Neural crest cell (in vitro differentiated cells): ENCODE measurements at places on chromosomes 4 and X. TPM values are rescaled to one million over a fixed set of nuclear protein-coding genes. Genes with fewer than 3 reads are reported as not detected.

OTUD6A gene
- total RNA-seq, result not detected in 2 replicates

EREG gene
- total RNA-seq, result not detected in 2 replicates

PRDM5 gene
- 18.1 and 21.9 TPM in 2 replicates for total RNA-seq

SLC25A53 gene
- 6.2 and 6.8 TPM in 2 replicates for total RNA-seq

SLC2A9 gene
- 0.26 TPM in 1 of 2 replicates, not detected in the other for total RNA-seq

DNA sequence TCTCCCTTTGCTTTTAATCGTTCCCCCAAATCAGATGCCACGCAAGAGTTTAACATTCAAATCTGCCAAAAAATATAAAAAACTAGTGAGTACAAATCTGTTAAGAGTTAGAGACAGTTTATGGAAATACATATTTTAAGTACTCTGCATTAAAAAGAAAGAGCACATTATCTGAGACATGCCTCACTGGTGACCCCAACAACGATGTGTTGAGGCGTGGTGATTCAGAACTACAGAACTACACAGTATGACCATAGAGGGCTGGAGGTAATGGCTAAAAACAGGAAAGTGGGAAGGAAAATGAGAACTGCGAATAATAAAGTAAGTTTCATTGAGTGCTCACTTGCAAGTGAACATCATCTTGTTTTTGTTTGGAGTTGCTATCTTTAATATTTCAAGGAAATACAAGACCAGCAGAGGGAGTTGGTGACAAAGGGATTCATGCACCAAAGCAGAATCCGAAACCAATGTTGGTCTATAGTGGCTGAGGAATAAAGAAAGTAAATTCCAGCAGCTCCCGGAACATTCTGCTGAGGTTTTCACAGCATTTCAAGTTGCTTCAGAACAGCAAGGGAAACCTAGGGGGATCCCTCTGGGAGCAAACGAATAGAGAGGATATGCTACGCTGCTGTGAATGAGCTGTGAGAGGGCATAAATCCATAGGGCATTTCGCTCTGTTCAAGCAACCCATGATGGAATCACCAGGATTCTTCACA, 92.2 kb downstream of the DCHS2 start:
- H3K36me3 ChIP-seq, result no peaks in the 10 kb centered on the region
- H3K27ac ChIP-seq, result no peak overlapping the region
- no peak overlapping the region for H3K4me3 ChIP-seq
- DNase-seq, result no peak
- H3K27me3 ChIP-seq, result peaks cover 12% of the 10 kb centered on the region

DNA sequence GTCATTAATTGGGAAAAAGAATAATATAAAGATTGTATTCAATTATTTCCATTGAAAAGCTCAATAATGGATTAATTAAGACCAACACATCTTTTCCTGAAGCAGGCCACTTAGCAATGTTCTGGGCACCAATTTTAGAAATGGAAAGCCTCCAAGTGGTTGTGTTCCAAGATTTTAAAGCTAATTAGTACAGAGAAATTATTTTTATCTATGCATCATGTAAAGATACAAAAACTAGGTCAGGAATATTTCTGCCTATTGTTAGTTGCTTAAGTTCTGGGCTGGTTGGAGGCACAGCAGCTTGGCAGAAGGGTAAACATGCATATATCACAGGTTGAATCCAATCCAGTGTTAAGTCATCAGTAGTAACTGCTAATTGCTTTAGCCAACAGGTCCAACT, 101.9 kb downstream of the RASL11B start:
- no peak overlapping the region for H3K4me3 ChIP-seq
- DNase-seq, result no peak
- no peak overlapping the region for H3K27ac ChIP-seq
- peaks cover 7% of the 10 kb centered on the region for H3K4me1 ChIP-seq
- no peaks in the 10 kb centered on the region for H3K36me3 ChIP-seq

DNA sequence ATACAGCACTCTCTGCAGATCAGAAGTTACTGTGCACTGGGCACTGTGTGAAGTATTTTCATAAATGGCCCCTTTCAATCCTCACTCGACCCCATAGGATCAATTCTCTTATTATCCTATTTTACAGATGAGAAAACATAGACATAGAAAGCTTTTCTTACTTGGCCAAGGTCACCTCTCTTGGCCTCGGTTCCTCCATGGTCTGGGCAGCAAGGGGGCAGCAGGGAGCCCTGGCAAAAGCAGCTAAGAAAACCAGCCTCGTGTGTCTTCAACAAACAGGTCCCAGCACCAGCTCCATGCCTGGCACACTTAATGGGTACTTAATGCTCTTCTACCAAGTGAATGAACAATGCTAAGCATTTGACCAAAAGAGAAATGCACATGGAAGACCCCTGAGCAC, 34.4 kb downstream of the BST1 start:
- no peak overlapping the region for H3K4me3 ChIP-seq
- no peaks in the 10 kb centered on the region for H3K4me1 ChIP-seq
- H3K27me3 ChIP-seq, result no peaks in the 10 kb centered on the region
- no peak overlapping the region for H3K27ac ChIP-seq

- H3K4me3 ChIP-seq, result no peak overlapping the region
- H3K27ac ChIP-seq, result no peak overlapping the region
- no peak for DNase-seq
- H3K27me3 ChIP-seq, result peaks cover 12% of the 10 kb centered on the region
Measured at GRCh38 chrX:153434801-153435200, 11.1 kb downstream of the TREX2 start.

GRCh38 chr4:1883583-1883982, 12.4 kb downstream of the NSD2 start:
- no peaks in the 10 kb centered on the region for H3K27me3 ChIP-seq
- no peak overlapping the region for H3K27ac ChIP-seq
- no peak for DNase-seq
- peaks cover 55% of the 10 kb centered on the region for H3K4me1 ChIP-seq

DNA sequence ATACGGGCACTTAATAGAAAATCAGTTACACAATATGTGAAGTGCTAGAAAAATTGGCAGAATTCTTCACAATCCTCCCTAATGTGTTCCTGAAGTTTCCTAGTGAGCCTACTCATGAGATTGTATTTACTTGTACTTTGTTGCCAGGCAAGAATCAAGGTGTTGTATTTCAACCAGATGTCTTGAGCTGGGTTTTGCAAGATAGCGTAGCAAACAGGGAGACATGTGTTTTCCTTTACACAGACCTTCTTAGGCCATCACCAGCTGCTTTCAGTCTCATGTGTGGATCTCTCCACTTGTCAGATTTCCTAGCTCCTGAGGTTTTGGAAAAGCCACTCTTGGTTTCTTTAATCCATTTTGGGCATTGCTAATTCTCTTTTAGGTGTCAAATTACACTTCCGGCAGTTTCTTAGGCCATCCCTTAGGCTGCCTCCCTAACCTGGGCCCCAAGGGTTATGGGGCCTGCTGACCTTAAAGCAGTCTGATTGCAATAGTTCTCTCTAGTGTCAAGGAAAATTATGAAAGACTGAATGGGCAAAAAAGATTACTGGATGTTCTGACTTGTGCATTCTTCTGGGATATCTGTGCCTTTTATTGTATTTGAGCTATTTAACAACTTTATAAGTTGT, 12.2 kb upstream of the EDA start:
- H3K4me3 ChIP-seq, result no peak overlapping the region
- H3K27me3 ChIP-seq, result no peaks in the 10 kb centered on the region
- H3K27ac ChIP-seq, result no peak overlapping the region
- no peaks in the 10 kb centered on the region for H3K36me3 ChIP-seq
- no peak for DNase-seq

- no peaks in the 10 kb centered on the region for H3K27me3 ChIP-seq
- no peak overlapping the region for H3K27ac ChIP-seq
- H3K4me3 ChIP-seq, result no peak overlapping the region
- H3K36me3 ChIP-seq, result no peaks in the 10 kb centered on the region
- peaks cover 7% of the 10 kb centered on the region for H3K4me1 ChIP-seq
- no peak for DNase-seq
Measured at GRCh38 chr4:175435381-175435783, 376.7 kb downstream of the GPM6A start.

DNA sequence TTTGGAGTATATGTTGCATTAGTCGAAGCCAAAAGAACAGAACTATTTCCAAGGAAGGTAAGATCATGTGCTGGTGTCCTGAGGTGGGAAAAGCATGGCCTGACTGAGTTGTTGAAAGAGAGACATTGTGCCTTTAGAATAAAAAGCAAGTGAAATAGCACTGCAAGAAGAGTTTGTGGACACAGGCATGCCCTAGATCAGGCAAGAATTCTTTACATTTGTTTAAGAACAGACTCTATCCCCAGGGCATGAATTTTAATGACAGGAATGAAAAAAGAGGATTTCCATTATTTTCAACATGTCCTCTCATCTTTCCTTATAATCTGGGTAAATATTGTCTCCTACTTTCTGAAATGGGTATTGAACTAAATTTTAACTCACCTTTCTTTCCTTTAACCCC, 516.2 kb upstream of the GALNT7 start:
- peaks cover 22% of the 10 kb centered on the region for H3K4me1 ChIP-seq
- DNase-seq, result no peak
- no peak overlapping the region for H3K4me3 ChIP-seq
- no peaks in the 10 kb centered on the region for H3K36me3 ChIP-seq

- H3K36me3 ChIP-seq, result no peaks in the 10 kb centered on the region
- no peak overlapping the region for H3K4me3 ChIP-seq
- H3K27ac ChIP-seq, result no peak overlapping the region
- DNase-seq, result no peak
- no peaks in the 10 kb centered on the region for H3K27me3 ChIP-seq
Measured at GRCh38 chrX:132001127-132001526, 22.0 kb upstream of the STK26 start.

- H3K27me3 ChIP-seq, result no peaks in the 10 kb centered on the region
- H3K4me1 ChIP-seq, result no peaks in the 10 kb centered on the region
- H3K36me3 ChIP-seq, result no peaks in the 10 kb centered on the region
- H3K27ac ChIP-seq, result no peak overlapping the region
- H3K4me3 ChIP-seq, result no peak overlapping the region
Measured at GRCh38 chr4:74947798-74948197, 14.9 kb downstream of the PARM1 start.

- no peak overlapping the region for H3K27ac ChIP-seq
- H3K4me1 ChIP-seq, result peaks cover 7% of the 10 kb centered on the region
- H3K36me3 ChIP-seq, result no peaks in the 10 kb centered on the region
Measured at GRCh38 chr4:40493160-40493559, 136.5 kb downstream of the RBM47 start.

GRCh38 chr4:168882650-168883233, 127.3 kb downstream of the CBR4 start:
- no peak overlapping the region for H3K4me3 ChIP-seq
- peaks cover 3% of the 10 kb centered on the region for H3K27me3 ChIP-seq
- H3K27ac ChIP-seq, result no peak overlapping the region
- DNase-seq, result no peak

- H3K36me3 ChIP-seq, result peaks cover 11% of the 10 kb centered on the region
- no peaks in the 10 kb centered on the region for H3K27me3 ChIP-seq
- peaks cover 9% of the 10 kb centered on the region for H3K4me1 ChIP-seq
- peak overlapping the region; percentile 13 for H3K27ac ChIP-seq
Measured at GRCh38 chr4:82989575-82990429, 20.8 kb downstream of the LIN54 start.

GRCh38 chr4:95510877-95511276, 37.9 kb downstream of the UNC5C start:
- H3K4me3 ChIP-seq, result no peak overlapping the region
- DNase-seq, result no peak
- no peaks in the 10 kb centered on the region for H3K36me3 ChIP-seq
- H3K27me3 ChIP-seq, result no peaks in the 10 kb centered on the region
- H3K4me1 ChIP-seq, result peaks cover 23% of the 10 kb centered on the region

DNA sequence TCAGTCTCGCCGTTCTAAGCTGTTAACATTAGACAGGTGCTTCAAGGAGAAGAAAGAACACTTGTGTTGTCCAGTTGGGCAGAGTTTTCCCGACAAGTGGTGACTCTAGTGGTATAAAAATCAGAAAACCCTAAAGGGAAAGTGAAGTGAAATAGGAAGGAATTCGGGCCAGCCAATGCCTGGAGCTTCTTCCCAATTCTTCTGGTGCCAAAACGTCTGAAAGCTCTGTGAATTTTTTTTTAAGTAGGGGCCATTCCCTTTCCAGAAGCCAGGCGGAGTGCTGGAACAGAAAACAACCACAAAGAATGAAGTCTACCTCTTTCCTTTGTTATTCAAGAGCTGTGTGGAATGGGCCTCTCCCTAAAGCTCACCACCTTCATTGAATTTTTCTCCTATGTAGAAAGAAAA, 43.1 kb upstream of the PPARGC1A start:
- no peaks in the 10 kb centered on the region for H3K36me3 ChIP-seq
- DNase-seq, result no peak
- no peak overlapping the region for H3K4me3 ChIP-seq
- H3K27me3 ChIP-seq, result no peaks in the 10 kb centered on the region

DNA sequence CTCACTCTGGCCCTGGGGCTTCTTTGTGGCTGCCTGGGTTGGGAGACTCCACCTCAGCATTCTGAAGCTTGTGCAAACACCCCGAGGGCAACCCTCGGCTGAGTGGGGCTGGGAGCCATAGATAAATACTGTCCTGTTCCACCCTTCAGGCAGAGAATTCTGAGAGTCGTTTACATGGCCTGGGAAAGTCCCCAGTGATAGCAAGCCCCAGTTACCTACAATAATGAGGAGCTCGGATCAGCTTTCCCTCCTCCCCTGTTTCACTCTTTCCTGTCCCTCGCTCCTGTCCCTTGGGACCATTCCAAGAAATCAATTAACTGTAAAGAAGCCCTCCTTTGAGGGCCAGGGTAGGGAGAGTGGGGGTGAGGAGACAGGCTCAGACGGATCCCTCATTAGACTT, 31.6 kb upstream of the DDX3X start:
- no peak for DNase-seq
- H3K4me3 ChIP-seq, result no peak overlapping the region
- no peaks in the 10 kb centered on the region for H3K36me3 ChIP-seq

DNA sequence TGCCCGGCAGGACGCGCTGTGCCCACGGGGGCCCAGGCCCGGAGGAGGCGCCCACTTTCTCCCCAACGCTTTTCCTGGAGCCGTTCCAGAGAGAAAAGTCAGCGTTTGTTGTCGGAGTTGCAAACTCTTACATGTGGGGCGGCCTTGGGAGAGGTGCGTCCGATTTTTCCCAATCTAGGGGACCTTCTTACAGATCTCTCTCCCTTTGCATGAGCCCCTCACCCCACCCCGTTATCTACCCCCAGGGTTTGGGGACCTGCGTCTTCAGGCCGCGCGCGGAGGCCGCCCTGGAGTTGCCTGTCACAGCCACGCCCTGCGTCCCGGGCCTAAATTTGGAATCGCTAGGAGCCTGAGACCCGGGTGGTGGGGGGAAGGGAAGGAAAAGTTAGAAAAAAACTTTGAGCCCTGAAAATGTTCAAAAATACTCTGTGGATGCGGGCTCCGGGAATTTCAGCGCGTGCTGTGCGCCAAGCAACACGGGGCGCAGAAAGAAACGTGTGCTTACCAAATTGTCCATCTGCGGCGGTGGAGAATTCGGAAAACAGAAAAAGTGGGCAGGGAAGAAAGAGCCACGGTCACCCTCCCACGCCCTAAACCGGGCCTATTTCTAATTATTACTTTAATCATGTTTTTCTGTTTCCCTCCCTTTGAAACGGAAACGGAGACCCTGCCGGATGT, 587 bp downstream of the CD99 start:
- peak overlapping the region; percentile 96 for H3K27ac ChIP-seq
- H3K27me3 ChIP-seq, result peaks cover 11% of the 10 kb centered on the region
- peaks cover 47% of the 10 kb centered on the region for H3K4me1 ChIP-seq
- peak; percentile 32 for DNase-seq
- peak overlapping the region; percentile 95 for H3K4me3 ChIP-seq

- H3K27ac ChIP-seq, result no peak overlapping the region
- DNase-seq, result no peak
- H3K27me3 ChIP-seq, result peaks cover 6% of the 10 kb centered on the region
- H3K4me3 ChIP-seq, result no peak overlapping the region
- H3K36me3 ChIP-seq, result no peaks in the 10 kb centered on the region
Measured at GRCh38 chrX:30373479-30373878, 64.3 kb upstream of the NR0B1 start.
